ENCODE measurements at places on chromosomes 13 and 19.

DNA sequence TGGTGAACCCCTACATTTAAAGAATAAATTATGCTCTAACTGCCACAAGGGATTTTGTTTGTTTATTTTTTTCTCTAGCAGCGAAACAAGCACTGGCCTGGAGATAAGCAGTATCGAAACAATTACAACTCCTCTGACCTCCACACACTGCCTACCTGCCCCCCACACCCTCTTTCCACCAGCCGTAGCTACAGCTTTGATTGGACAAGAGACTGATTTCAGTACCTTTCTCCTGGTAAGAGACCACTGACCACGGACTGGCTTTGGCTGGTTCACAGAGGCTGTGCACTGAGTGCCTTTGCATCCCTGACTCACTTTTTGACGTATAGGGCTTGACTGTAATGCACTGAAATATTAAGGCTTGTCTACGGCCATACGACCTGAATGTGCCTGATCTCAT, 7.4 kb upstream of the ZDHHC20 start:
- no peak for DNase-seq

DNA sequence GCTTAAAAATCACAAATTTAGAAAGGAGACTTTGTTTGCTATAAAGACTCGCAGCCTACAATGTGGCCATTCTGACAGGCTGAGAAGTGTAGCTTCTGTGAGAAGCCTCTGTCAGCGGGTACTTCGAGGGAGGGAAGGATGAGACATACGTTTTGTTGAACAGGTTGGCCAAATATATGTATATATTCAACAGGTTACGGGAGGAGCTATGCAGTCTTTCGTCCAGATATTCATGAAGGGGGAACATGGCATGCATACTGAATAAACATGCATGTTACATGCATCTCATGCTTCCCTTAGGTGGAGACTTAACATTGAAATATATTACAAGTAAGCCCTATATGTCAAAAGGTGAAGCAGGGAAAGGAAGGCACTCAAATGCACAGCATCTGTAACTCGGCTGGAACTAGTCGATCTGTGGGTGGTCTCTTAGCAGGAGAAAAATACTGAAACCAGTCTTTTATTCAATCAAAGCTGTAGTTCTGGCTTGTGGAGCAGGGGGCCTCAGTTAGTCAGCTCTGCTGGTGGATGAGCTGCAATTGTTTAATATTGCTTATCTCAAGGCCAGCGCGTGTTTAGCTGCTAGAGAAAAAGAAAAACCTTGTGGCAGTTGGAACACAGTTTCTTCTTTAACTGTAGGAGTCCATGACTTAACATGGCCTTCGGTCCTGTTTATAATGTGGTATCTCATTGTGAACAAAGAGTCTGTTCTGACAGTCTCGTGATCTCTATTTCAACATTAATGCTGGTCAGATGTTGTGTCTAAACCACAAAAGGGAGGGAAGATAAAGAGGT, 94.3 kb downstream of the FAM216B start:
- no peak for DNase-seq

- no peak for DNase-seq
Observed at GRCh38 chr13:30884543-30884942, 21.5 kb upstream of the MEDAG start.

- DNase-seq = no peak
Observed at GRCh38 chr13:76730220-76730619, 156.0 kb downstream of the KCTD12 start.

DNA sequence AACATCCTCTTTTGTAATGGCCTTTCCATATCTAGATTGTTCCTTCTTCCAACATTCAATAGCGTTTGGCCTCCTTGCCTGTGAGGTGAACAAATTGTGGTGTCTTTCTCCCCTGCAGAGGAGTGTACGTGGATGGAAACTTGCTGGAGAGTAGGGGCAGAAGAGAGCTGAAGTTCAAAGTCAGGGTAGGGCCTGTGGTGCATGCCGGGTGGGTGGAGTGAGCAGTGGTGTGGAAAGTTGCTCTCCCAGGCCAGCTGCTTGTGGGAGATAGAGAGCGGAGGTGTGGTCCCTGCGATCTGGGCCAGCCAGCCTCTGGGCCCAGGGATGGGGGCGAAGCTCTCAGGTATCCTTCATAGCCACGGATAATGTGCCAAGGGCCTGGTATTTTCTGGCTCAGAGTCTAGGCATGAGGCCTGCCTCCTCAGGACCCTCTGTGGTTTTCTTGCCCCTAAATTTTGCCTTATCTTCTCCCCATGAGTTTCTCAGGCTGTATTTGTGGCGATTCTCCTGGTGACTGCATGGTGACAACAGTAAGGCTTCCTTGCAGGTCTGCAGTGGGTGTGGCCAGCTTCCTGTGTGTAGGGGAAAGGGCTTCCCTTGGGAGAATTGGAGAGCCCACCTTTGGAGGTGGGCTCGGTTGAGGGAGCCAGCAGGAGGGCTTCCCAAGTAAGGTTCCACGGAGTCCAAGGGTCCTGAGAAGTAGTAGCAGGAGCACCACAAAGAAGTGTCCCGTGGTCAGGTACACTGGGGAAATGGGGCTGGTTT, 6.7 kb downstream of the RGCC start:
- DNase-seq = no peak

- no peak for DNase-seq
Observed at GRCh38 chr19:34067861-34068271, 104.4 kb upstream of the LSM14A start.

DNA sequence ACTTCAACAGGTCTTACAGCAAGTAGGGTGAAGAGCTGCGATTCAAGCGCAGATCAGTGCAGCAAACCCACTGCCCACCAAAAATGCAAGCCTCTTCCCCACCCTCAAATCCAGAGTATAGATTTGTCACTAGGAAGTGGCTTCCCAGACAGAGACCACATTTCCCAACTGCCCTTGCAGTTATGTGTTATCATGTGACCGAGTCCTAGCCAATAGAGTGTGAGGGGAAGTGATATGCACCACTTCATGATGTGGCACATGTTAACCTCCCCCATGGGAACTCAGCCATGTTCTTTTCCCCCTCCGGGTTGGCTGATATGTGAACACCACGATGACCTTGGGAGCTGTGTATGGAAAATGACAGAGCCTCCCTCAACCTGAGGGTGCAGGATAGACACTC, 50.8 kb downstream of the MBD3L2B start:
- peak; percentile 0 for DNase-seq

DNA sequence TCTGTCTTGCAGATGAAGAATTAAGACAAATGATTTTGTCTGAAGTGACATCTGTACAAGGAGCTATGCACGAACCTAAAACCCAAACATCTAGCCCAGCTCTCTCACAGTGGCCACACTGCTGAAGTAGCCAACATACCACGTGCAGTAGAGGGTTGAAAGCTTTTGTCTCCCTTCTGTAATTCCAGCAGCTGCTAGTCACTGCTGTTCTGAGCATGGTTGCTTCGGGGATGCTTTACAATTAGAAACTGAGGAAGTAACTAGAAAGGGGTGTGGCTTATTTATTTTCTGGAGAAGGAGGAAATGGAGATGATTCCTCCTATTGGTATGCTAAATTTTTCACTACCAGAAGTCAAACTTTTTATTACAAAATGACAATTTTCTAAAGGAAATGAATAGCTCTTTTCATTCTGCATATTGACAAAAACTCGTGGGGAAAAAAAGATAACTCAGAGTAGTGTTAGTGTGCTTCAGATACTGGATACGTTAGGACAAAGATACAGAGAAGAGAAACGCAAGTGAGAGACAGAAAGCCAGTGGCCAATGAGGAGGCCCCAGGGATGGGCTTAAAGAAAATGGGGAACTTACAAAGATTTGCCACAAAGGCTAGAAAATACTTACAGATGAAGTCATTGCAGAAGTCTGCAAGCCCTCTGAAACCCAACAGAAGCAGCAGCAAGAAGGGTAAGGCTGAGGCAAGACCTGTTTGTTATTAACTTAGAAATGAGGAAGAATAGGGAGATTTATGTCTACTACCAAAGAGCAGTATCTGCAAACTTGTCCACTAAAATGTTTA, 192.7 kb upstream of the MIR17HG start:
- DNase-seq = no peak

DNA sequence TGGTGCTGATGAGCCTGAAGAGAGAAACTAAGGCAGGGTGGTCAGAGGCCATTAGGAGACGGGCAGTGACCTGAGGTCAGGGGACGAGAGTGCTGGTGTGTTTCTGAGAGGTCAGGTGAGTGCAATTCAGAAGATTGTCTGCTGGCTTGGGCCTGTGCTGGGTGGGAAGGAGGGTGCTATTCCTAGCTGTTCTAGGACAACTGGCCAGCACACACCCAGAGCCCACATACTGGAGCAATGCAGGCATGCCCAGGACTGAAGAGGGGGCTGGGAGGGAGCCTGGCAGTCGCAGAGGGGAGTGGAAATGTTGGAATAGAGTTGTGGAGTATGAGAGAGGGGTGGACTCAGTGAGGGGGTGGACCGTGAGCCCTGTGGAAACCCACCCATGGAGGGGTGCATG, 16.5 kb downstream of the ARHGEF7 start:
- no peak for DNase-seq

DNA sequence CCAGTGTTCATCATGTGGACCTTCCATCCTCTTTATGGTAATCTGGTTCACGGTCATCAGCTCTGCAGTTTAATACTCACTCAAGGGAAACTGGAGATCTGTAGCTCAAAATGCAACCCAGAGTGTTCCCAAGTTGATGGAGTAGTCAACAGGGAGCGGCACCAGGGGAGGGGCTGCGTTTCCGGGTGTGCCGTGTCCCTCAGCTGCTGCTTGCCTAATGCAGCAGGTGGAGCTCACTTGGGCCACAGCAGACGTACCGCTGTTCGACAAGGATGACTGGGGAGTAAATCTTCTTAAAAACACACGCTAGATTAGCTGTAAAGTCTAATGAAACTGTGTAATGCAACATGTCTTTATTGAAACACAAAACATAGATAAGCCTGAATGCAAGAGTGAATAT, 81.1 kb downstream of the TNFSF13B start:
- no peak for DNase-seq

GRCh38 chr13:41282129-41282571, 18.8 kb upstream of the MTRF1 start:
- no peak for DNase-seq

- no peak for DNase-seq
Observed at GRCh38 chr19:20359933-20360720, 193.1 kb downstream of the ZNF486 start.

DNA sequence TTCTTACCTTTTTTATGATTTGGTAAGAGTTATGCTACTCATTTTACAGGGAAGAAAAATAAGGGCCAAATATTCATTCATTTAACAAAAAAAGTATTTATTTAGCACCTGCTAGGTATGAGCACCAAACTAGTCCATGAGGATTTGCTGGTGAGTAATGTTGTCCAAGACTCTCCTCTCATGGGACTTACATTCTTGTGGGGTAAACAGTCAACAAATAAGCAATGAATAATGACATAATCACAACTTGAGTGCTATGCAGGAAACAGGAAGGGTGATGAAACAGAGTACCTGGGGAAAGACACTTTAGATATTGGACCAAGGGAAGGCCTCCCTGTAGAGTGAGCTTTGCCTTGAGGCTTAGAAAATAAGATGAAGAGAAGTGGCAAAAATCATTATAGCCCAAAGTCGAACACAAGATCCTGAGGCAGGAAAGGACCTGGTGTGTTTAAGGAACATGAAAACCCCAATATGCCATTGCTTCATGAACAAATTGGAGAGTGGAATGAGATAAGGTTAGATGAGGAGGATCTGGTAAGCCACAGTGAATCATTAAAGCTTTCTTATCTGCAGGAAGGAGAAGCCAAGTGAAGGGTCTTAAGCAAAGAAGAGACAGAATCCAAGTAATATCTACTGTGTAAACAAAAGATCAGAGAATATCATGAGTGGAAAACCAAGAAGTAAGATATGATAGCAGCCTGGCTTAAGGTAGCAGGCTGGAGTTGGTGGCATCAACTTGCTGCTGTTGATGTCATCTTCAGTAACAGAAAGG, 294.5 kb upstream of the NBEA start:
- DNase-seq = no peak

- no peak for DNase-seq
Observed at GRCh38 chr19:920051-920864, 3.1 kb downstream of the KISS1R start.

- no peak for DNase-seq
Observed at GRCh38 chr13:41006306-41006705, 12.8 kb downstream of the ELF1 start.

GRCh38 chr13:111537115-111537728, 216.8 kb downstream of the TEX29 start:
- DNase-seq = no peak

- DNase-seq = no peak
Observed at GRCh38 chr19:9914001-9914314, 22.4 kb downstream of the OLFM2 start.

- DNase-seq = no peak
Observed at GRCh38 chr19:53664760-53665159, 33.0 kb downstream of the DPRX start.

GRCh38 chr19:11058246-11059030, 30.8 kb upstream of the LDLR start:
- no peak for DNase-seq

DNA sequence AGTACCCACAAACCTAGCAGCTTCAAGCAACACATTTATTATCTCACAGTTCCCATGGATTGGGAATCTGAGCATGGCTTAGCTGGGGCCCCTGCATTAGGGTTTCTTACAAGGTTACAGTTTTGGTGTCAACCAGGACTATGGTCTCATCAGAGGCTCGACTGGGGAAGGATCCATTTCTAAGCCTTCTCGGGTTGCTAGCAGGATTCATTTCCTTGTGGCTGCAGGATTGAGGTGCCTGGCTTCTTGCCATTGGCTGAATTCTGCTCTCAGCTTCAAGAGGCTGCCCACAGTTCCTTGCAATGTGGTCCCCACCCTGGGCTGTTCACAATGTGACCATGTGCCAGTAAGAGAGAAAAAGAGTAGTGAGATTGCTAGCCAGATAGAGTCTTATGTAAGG, 26.7 kb downstream of the ZNRF4 start:
- DNase-seq = no peak

GRCh38 chr13:59464926-59465325, 698.8 kb downstream of the DIAPH3 start:
- DNase-seq = no peak

GRCh38 chr13:113669755-113670341, 2.8 kb downstream of the GRK1 start:
- no peak for DNase-seq

DNA sequence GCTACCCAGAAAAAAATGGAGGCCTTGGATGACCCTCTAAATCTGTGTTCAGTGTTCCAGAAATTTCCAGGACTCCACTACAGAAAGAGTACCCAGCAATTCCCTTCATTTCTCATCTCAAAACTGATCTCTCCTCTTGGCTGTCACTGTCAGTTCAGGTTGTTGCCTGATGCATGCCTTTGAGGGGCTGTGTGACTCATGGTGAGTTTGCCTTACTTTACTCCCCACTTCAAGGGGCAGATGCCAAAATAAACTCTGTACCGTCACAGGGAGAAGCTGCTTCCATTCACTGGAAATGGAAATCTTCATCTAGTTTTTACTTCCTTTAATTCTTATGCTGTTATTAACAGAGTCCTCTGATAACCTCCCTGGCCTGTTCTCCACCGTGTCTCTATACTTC, 1075.0 kb downstream of the DIAPH3 start:
- DNase-seq = no peak

DNA sequence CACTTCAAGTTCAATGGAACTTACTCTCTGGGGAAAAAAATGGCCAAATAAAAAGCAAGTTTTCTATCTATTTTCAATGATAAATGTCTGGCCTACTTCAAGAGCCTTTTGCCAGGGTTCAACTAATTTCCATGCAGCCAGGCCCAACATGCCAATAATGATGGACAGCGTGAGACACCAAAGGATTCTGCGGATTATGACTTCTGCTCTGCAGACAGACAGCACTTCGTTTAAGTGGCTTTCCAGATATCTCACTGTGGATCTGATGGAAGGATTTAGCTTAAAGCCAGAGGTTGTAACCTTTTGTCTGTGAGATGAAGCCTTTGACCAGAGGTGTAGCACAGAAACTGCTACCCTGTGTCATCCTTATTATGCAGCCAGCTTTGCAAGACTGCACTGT, 614.2 kb downstream of the DCT start:
- no peak for DNase-seq
